Purkinje cell (primary cell): ENCODE measurements at places on chromosomes 1 and 21. TPM values are rescaled to one million over a fixed set of nuclear protein-coding genes. Genes with fewer than 3 reads are reported as not detected.

ATP8B2 gene
- 2.0 and 2.6 TPM in 2 replicates for polyA plus RNA-seq

IFNLR1 gene
- polyA plus RNA-seq = not detected in 2 replicates

IFI44L gene
- 2.9 and 6.7 TPM in 2 replicates for polyA plus RNA-seq

FAM72B gene
- polyA plus RNA-seq = 0.75 and 6.6 TPM in 2 replicates

BGLAP gene
- polyA plus RNA-seq = not detected in 2 replicates

IPO13 gene
- 23.2 and 25.3 TPM in 2 replicates for polyA plus RNA-seq

RBM11 gene
- 47.7 and 110 TPM in 2 replicates for polyA plus RNA-seq

DMRTA2 gene
- polyA plus RNA-seq = not detected in 2 replicates

MROH7 gene
- polyA plus RNA-seq = 0.11 and 1.2 TPM in 2 replicates

CFHR5 gene
- 0.34 TPM in 1 of 2 replicates, not detected in the other for polyA plus RNA-seq

TIE1 gene
- not detected in 2 replicates for polyA plus RNA-seq

SV2A gene
- 61.6 and 65.2 TPM in 2 replicates for polyA plus RNA-seq

IL10 gene
- polyA plus RNA-seq = not detected in 2 replicates

CHRNB2 gene
- 3.7 and 5.9 TPM in 2 replicates for polyA plus RNA-seq

GBP7 gene
- 0.13 TPM in 1 of 2 replicates, not detected in the other for polyA plus RNA-seq
